Activated naive CD4-positive, alpha-beta T cell treated with Interleukin-2 at 50 U/mL for 16 hours (primary cell): ENCODE measurements at places on chromosomes 5 and 9.

DNA sequence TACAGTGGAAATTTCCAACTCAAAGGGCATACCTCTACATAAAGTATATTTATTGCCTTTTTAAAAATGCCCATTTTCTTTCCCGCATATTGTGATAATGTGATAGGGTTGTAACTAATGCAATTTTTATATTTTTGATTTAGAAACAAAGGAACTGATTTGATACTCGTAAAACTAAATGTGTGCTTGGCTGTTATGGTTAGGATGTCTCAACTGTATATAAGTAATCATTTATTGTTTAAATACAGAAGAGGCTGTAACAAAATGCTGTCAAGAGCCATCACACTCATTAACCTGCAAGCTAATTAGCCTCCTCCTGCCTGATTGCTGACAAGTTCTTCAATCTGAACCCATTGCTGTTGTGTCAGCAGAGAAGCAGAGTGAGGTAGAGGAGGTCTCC lies 149.2 kb downstream of the PBX3 start:
- DNase-seq: no peak

- DNase-seq: no peak
Observed at GRCh38 chr5:54608423-54609085, 91.0 kb downstream of the SNX18 start.

GRCh38 chr5:141100243-141100805 lies at the start of gene PCDHB3:
Gene PCDHB3 (plus strand): TSS chr5:141100473. CDS start chr5:141100650, 177 bp downstream.
- DNase-seq: peak; percentile 7

- no peak for DNase-seq
Observed at GRCh38 chr5:150016537-150016936, 16.0 kb downstream of the HMGXB3 start.

GRCh38 chr5:128535251-128535650 lies 2.8 kb downstream of the FBN2 start:
- DNase-seq: no peak

- DNase-seq: no peak
Observed at GRCh38 chr9:80233906-80234305, 662.1 kb downstream of the TLE4 start.

DNA sequence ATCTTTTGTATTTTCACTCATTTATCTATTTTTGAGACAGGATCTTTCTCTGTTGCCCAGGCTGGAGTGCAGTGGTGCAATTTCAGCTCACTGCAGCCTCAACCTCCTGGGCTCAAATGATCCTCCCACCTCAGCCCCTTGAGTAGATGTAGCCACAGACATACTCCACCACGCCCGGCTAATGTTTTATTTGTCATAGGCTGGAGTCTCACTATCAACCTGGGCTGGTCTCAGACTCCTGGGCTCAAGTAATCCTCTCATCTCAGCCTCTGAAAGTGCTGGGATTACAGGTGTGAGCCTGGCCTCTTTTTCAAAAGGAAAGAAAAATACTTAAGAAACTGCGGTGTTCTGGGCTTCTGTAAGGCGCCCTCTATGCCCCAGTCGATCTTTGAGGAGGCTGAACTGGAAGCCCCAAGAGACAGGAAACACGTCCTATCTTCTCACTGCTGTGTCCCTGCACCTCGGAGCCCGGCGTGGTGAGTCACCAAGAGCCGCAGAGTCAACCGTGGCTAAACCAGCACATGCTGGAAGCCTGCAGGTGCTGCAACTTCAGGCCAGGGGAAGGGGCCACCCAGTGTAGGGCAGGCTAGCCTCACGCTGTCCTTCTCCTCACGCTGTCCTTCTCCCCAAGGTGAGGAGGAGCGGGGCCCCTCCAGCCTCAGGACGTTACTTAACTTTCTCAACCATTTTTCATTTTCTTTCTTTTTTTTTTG lies 15.2 kb upstream of the LHX3 start:
- peak; percentile 39 for DNase-seq
